ENCODE measurements at places on chromosomes 12 and 14. TPM values are rescaled to one million over a fixed set of nuclear protein-coding genes. Genes with fewer than 3 reads are reported as not detected.
A peak's percentile ranks its signal among the peaks of the same experiment; 100 is the strongest.

The FAM222A gene
- total RNA-seq, result 1.4 TPM

The SPIC gene
- total RNA-seq, result not detected

The KRT83 gene
- not detected for total RNA-seq

GRCh38 chr14:69610874-69611171 is 573 bp upstream of the SUSD6 start:
- H3K4me3 ChIP-seq, result peak overlapping the region; percentile 84
- H3K36me3 ChIP-seq, result no peaks in the 10 kb centered on the region
- DNase-seq, result no peak
- H3K27me3 ChIP-seq, result no peaks in the 10 kb centered on the region

DNA sequence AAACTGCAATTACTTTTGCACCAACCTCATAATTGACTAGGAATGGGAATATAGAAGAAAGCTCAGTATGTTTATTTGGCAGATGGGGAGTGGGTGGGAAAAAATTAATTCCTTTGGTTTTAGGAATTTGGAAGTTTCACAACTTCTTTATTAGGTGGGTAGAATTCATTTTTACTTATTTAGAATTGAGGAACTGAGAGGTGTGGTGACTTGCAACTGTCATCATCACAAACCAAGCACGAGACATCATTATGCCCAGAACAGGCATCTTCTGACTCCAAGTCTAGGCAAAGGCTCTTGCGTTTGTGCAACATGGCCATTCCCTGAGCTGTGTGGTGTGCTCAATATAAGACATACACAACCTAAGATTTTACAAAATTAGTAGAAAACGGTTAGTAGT is 380.0 kb downstream of the ATP23 start:
- no peak overlapping the region for H3K27ac ChIP-seq
- DNase-seq, result no peak
- H3K4me3 ChIP-seq, result no peak overlapping the region
- H3K36me3 ChIP-seq, result no peaks in the 10 kb centered on the region
- no peaks in the 10 kb centered on the region for H3K4me1 ChIP-seq
- no peaks in the 10 kb centered on the region for H3K27me3 ChIP-seq

- DNase-seq, result no peak
- no peaks in the 10 kb centered on the region for H3K4me1 ChIP-seq
- no peaks in the 10 kb centered on the region for H3K27me3 ChIP-seq
- no peak overlapping the region for H3K27ac ChIP-seq
- no peak overlapping the region for H3K4me3 ChIP-seq
Observed at GRCh38 chr14:33532553-33532952, 418.3 kb downstream of the EGLN3 start.

GRCh38 chr14:102321456-102322422 is 2.2 kb downstream of the ZNF839 start:
- peaks cover 29% of the 10 kb centered on the region for H3K4me1 ChIP-seq
- no peaks in the 10 kb centered on the region for H3K27me3 ChIP-seq
- H3K36me3 ChIP-seq, result peaks cover 7% of the 10 kb centered on the region
- H3K27ac ChIP-seq, result peak overlapping the region; percentile 25
- no peak for DNase-seq

DNA sequence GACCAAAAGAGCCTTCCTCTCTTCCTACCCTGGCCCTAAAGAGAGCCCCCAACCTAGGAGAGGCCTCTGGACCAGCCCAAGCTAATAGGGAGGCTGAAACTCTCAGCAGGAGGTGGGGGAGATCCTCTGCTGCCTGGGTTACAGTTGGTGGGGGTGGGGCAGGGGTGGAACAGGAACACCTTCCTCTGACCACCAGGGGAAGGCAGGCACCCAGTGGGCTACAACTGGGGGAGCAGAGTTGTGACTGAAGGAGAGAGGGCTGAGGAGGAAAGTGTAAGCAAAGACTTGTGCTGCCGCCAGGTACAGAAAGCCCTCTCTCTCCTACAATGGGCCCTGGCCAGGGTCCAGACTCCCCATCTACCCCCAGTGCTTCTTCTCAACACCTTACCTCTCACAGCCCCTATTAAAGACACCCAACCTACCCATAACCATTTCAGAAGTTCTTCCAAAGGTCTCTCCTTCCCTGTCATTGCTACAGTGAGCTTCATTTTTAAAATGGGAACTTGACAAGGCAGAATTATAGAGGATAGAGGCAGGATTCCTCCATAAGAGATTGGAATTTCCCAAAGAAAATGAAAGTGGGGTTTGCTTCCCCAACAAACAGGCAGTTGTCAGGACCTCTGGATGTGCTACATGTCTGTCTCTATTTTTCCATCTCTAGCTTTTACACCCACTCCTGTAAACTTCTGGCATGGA is 1.4 kb downstream of the MYO1A start:
- no peak for DNase-seq
- H3K4me3 ChIP-seq, result no peak overlapping the region
- H3K27ac ChIP-seq, result no peak overlapping the region
- no peaks in the 10 kb centered on the region for H3K27me3 ChIP-seq
- H3K4me1 ChIP-seq, result peaks cover 20% of the 10 kb centered on the region

DNA sequence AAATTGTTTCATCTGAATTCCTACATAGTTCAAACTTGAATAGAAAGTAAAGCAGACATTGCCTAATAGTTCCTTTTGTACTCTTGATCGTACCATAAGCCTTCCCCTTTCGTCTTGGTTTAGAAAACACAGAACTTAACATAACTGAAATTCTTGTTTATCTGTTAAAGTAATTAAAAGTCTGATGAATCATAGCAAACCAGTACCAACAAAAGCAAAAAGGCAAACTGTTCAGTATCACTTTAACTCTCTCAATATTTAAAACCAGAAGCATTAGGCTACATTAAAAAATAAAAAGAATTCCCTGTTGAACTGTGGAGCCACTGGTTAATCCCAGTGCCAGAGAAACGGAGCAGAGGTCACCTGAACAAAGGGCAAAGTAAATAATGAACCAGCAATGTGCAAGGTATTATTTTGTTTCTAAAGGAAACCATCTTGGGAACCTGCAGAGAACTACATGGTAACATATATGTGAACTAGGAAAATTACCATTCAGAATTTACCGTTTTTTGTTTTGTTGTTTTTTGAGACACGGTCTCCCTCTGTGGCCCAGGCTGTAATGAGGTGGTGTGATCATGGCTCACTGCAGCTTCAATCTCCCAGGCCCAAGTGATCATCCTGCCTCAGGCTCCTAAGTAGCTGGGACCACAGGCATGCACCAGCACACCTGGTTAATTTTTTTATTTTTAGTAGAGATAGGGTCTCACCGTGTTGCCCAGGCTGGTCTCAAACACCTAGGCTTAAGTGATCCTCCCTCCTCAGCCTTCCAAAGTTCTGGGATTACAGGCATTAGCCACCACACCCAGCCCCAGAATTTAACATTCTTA is 17.1 kb upstream of the HIGD1C start:
- H3K27ac ChIP-seq, result no peak overlapping the region
- H3K4me1 ChIP-seq, result no peaks in the 10 kb centered on the region
- DNase-seq, result no peak
- no peak overlapping the region for H3K4me3 ChIP-seq

GRCh38 chr12:29943683-29944082 is 159.9 kb upstream of the TMTC1 start:
- H3K36me3 ChIP-seq, result no peaks in the 10 kb centered on the region
- no peaks in the 10 kb centered on the region for H3K4me1 ChIP-seq
- H3K27ac ChIP-seq, result no peak overlapping the region
- DNase-seq, result no peak

GRCh38 chr14:96239711-96240141 is 16.3 kb upstream of the BDKRB1 start:
- no peak overlapping the region for H3K27ac ChIP-seq
- H3K4me3 ChIP-seq, result no peak overlapping the region
- no peaks in the 10 kb centered on the region for H3K4me1 ChIP-seq

The POMT2 gene
- 9.4 TPM for total RNA-seq

The PLXNC1 gene
- 12.6 TPM for total RNA-seq

- no peaks in the 10 kb centered on the region for H3K36me3 ChIP-seq
- H3K4me1 ChIP-seq, result no peaks in the 10 kb centered on the region
- H3K27ac ChIP-seq, result no peak overlapping the region
- H3K27me3 ChIP-seq, result no peaks in the 10 kb centered on the region
Observed at GRCh38 chr14:70181276-70181675, 7.5 kb downstream of the SLC8A3 start.

Measured in naive thymus-derived CD4-positive, alpha-beta T cell (primary cell).